ENCODE measurements at places on chromosomes 11 and 22. TPM values are rescaled to one million over a fixed set of nuclear protein-coding genes. Genes with fewer than 3 reads are reported as not detected.

Gene GDPD4
- not detected for total RNA-seq

Gene MAJIN
- total RNA-seq: not detected

Gene LRRC74B
- total RNA-seq: not detected

Gene KIRREL3
- 0.26 TPM for total RNA-seq

Gene SMTNL1
- total RNA-seq: not detected

Gene GUCY1A2
- 0.50 TPM for total RNA-seq

Gene DEFB131B
- not detected for total RNA-seq

Gene CEP164
- 33.5 TPM for total RNA-seq

Gene TRPM5
- total RNA-seq: not detected

Gene TXNRD2
- total RNA-seq: 18.2 TPM

Gene HEPN1
- total RNA-seq: not detected

Gene CRYBB3
- not detected for total RNA-seq

Gene GSTT2B
- total RNA-seq: 9.9 TPM

Gene OR51F2
- not detected for total RNA-seq

Gene TREH
- total RNA-seq: not detected

Gene TSGA10IP
- total RNA-seq: not detected
